Mammary epithelial cell (primary cell): ENCODE measurements at places on chromosomes 2 and 18. TPM values are rescaled to one million over a fixed set of nuclear protein-coding genes. Genes with fewer than 3 reads are reported as not detected.

ALPG gene
- total RNA-seq: not detected in 2 replicates

DNA sequence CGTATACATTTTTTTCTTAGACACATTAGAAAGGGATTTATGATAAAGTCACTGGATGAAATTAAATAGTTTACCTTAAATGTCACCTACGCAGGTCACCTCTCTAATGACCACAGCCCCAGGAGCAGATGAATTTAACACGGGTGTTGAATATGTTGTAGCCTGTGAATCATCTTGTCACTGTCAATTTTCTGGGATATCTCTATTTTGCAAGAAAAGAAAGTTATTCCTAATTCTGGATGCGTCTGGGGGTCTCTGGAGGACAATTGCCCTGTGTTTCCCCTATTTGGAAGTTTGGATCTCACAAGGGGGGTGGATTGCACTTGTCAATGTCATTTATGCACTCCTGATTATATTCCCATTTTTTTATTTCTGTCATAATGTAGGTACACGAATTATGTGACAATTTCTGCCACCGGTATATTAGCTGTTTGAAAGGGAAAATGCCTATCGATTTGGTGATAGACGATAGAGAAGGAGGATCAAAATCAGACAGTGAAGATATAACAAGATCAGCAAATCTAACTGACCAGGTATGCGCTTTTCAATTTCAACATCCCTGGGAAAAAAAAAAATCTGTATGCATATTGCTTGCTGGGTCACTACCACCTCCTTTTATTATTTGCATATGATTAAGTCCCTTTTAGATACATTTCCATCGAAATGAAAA, 7.7 kb downstream of the MEIS1 start:
- no peak for DNase-seq

DNA sequence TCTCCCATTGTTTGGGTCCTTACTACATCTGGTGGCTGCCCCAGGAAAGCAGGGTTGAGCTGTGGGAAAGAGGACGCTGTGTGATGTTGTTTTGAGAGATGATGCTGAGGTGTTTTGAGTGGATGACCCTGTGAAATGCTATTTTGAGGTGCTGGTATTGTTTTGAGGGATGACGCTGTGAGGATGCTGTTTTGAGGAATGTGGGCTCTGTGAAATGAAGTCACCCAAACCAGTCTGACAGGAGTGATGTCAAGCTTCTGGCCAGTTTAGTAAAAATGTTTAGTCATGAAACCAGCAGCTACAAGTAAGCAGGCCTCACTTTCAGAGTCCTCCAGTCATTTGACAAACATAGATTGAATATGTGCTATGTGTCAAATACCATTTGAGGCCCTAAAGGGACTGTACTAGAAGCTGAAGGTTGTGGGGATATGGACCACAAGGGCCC, 16.1 kb upstream of the PUM2 start:
- DNase-seq: peak; percentile 89

SLC35F5 gene
- 148 TPM for total RNA-seq

DNA sequence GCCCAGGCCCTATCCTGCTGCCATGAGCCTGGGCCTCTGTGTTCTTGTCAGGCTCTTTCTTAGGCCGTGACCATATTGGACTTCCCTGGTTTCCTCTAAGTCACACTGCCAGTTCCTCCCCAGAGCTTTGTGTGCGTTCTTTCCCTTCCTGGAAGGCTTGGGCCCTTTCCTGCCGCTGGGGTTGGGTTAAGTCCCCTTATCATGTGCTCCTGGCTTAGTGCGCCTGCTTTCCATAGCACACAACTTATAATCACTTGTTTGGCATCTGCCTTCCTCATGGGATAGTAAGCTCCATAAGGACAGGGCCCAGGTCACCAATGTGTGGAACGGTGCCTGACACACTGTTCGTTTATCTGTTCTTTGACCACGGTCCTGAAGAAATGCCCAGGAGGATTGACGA, 31.3 kb downstream of the NIFK start:
- DNase-seq: no peak

DNA sequence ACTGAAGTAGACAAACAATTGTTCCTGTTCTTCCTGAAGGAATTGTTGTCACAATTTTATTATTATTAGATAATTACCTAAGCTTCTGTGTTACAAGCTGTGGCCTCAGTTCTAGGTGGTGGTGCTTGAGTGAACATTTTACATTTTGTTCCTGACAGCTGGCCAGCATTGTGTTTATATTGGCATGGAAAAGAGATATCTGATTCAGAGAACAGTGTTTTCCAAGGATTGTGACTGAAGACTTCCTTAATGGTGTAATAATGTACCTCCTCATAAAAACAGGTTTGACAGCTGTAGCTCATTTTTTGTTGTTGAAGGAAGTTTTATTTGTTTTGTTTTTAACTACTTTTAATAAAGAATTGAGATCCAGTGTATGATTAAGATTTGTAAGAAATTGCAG, 95.2 kb downstream of the EPB41L5 start:
- peak; percentile 81 for DNase-seq

DNA sequence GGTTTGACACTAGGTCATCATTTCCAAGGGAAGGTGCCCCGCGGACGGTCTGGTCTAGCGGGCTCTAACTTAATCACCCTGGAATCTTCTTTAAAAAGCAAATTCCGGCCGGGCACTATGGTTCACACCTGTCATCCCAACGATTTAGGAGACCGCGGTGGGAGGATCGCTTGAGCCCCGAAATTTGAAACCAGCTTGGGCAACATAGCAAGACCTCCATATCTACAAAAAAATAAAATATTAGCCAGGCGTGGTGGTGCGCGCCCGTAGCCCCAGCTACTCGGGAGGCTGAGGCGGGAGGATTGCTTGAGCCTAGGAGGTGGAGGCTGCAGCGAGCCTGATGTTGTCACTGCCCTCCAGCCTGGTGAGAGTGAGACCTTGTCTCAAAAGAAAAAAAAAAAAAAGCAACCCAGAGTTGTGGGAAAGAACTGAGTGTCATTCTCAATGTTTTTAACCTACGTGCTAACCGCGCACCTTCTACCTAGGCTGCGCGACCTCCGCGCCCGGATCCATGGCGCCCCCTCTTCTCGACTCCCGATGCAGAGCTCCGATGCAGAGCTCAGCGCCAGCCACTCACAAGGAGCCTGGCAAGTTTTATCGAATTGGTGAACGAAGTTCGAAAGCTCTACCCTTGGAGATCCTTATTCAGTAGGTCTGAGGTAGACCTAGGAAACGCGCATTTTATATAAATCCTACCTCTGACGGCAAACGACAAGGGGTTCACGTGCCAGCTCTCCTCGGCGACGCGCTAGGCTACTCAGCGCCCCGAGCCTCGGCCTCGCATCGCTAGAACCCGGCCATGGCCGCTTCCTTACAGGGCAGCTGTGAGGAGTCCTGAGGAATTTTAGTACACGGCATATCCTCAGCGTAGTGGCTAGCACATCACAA, 888 bp upstream of the TWSG1 start:
- no peak for DNase-seq

MRPL53 gene
- 9.3 TPM for total RNA-seq

BMP10 gene
- total RNA-seq: not detected in 2 replicates

LIMS2 gene
- total RNA-seq: 0.27 and 0.42 TPM in 2 replicates

DNA sequence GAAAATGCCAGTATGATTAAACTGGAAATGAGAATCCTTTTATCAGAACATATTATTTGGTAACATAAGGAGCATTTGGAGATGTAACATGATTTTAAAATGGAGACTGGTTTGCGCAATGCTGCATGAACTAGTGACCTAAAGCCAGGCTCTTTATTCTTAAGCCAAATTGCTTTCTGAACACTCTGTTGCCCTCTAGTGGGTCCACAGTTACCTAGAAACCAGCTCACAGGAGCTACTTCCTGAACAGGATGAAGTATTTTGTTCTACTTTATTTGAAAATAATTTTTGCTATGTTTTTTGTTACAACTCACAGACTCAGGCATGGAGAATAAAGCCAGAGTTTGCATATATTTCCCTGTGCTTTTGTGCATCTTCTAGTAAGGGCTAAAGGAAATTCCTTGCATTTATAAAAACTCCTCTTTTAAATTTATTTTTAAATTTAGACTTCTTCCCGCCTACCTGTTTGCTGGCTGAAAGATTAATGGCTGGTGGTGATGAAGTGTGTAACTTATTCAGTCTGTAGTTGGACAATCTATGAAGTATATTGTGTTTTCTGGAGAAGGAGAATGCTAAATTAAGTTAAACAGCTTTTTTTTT, 146.7 kb downstream of the PARD3B start:
- peak; percentile 57 for DNase-seq

ZNF516 gene
- 28.6 and 36.0 TPM in 2 replicates for total RNA-seq

DNA sequence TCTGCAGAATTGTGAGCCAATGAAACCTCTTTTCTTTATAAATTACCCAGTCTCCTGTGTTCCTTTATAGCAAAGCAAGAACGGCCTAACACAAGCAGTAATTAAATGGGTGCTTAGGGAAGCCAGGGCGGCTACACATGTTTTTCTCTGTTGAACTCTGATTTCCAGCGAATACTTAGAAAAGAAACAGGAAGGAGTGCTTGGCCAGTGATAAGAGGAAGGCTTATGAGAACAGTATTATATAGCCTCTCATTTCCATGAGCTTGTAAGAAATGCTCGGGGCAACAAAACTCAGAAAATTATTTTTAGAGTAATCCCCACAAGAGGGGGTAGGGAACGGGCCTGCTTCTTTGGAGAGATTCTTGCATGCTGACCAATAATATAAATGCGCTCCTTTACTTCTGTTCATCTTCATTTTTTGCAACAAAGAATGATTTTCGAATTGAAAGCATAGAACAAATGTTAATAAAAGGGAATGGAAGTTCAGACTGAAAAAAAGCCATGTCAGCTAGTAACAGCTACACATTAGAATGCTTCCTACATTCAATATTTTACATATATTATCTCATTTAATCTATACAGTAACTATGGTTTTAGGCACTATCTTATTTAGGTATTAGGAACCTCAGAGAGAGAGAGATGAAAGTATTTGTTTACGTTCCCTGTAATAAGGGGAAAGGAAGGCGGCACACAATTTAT, 49.7 kb upstream of the CCDC85A start:
- no peak for DNase-seq

- peak; percentile 30 for DNase-seq
Observed at GRCh38 chr2:140506606-140507005, 1624.2 kb downstream of the LRP1B start.

FOXI3 gene
- 1.5 TPM for total RNA-seq

DNA sequence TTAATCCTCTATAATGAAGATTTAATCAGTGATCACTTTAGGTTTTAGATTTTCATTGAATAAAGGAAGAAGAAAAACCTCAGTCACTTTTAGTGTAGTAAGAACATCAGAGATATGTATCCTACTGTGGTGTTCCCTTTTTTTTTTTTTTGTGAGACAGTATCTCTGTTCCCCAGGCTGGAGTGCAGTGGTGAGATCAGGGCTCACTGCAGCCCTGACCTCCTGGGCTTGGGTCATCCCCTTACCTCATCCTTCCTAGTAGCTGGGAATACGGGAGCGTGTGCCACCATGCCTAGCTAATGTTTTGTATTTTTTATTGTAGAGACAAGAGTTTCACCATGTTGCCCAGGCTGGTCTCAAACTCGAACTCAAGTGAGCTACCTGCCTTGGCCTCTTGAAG, 5.1 kb downstream of the SLC39A10 start:
- no peak for DNase-seq

GRCh38 chr2:235268535-235268934, 225.3 kb upstream of the AGAP1 start:
- no peak for DNase-seq

PTPRM gene
- total RNA-seq: 65.8 TPM

DNA sequence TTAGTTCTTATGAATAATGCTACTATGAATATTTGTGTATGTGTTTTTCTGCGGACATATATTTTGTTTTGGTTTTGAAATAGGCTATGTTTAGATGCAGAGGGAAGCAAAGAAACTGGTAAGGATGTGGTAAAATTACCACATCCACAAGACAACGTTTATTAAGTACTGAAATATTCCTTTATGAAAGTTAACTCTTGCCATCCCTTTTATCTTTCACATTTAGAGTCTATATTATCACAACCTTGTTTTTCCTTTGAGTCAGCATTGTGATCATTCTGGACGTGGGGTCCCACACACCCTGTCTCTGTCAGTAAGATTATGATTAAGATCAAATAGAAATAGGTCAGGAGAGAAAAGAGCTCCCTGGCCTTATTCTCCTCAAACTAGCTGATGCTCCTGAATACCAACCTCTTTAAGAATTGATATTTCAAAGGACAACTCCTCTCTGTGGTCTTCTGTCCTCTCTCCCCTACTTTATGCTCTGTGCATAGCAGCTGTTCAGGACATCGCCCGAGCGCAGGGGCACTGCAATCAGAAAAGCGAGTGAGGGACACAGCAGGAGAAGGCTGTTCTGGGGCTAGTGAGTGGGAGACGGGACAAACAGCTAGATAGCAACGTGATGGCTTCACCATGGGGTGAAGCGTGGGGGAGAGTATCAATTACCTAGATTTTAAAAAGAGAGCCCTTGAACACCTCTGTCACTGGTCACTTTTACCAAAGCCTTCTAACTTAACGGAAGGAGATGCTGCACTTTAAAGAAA, 12.2 kb downstream of the METAP1D start:
- DNase-seq: no peak

DNA sequence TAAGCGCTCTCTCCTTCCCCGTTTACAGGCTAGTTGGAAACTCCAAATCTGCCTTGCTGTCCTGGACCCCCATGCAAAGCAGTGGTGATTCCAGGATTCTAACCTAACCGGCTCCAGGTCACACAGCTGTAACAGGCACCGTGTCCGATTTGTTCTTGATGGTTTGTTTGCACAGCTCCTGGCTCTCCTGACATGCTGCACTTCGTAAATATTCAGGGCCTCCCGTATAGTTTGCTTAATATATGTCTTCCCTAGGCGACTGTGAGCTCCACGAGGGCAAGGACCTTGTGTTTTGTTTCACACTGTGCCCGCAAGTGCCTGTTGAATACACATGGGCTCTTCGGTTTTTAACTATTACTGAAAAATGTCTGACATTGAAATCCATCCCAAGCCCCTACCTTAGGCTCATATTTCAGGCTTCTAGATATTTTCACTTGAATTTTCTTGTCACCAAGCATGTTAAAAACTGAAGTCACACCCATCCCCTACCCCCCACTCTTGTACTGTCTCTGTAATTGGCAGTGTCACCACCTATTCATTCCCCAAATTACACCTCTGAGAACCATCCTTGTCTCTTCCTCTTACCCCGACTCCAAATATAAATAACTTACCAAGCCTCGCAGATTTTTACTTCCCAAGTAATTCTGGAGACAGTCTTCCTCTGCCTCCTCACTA, 1.0 kb upstream of the PUM2 start:
- DNase-seq: no peak
